Mucosa of descending colon (tissue), 3 donors: ENCODE measurements at places on chromosomes 12 and 14. TPM values are rescaled to one million over a fixed set of nuclear protein-coding genes. Genes with fewer than 3 reads are reported as not detected.

The SCFD1 gene
- 79.3 TPM for total RNA-seq

The TCTN1 gene
- total RNA-seq, result 23.7 TPM

GRCh38 chr14:62988967-62989366, 56.3 kb downstream of the KCNH5 start:
- DNase-seq, result no peak

GRCh38 chr12:1907652-1908611, 10.5 kb downstream of the CACNA2D4 start:
- DNase-seq, result no peak

GRCh38 chr14:31387091-31387490, 33.3 kb downstream of the HEATR5A start:
- DNase-seq, result no peak

- DNase-seq, result no peak
Observed at GRCh38 chr12:70317781-70318180, 48.3 kb upstream of the KCNMB4 start.

The EFS gene
- 3.3 TPM for total RNA-seq

The ADAMTS20 gene
- total RNA-seq, result not detected

The HOXC4 gene
- 2.3 TPM for total RNA-seq

DNA sequence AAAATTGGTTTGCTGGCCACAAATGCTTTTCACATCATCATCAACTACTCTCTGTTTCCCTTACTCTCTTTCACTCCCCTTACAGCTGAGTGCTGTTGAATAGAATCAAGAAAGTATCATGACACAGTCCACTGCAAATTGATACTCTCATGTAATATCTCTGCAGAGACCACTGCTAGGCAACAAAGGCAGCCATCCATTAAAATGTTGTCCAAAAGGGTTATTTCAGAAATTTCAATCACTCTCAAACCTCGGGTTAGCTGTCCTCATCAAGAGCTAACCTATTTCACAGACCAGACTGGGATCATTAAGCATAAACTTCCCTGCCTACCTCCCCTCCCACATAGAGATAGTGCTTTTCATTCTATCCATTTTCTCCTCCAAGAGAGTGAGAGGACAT, 186.7 kb downstream of the PLCZ1 start:
- no peak for DNase-seq

DNA sequence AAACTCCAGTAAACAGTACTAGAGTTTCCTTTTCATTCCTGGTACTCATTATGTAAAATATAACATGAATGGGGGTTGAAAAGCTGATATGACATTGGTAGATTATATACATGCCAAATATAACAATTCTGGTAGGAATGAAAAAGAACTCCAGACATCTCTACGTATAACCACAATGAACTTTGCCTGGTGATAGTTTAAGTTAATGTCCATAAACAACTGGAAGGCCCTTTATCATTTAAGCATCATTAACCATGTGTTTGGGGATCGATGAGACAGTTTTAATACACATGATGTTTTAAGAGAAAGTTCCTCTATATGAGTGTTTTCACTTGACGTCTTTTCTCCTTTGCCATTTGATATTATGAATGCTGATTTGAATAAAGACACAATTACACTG, 5.8 kb downstream of the PTGER2 start:
- no peak for DNase-seq

The SMIM41 gene
- total RNA-seq, result not detected

DNA sequence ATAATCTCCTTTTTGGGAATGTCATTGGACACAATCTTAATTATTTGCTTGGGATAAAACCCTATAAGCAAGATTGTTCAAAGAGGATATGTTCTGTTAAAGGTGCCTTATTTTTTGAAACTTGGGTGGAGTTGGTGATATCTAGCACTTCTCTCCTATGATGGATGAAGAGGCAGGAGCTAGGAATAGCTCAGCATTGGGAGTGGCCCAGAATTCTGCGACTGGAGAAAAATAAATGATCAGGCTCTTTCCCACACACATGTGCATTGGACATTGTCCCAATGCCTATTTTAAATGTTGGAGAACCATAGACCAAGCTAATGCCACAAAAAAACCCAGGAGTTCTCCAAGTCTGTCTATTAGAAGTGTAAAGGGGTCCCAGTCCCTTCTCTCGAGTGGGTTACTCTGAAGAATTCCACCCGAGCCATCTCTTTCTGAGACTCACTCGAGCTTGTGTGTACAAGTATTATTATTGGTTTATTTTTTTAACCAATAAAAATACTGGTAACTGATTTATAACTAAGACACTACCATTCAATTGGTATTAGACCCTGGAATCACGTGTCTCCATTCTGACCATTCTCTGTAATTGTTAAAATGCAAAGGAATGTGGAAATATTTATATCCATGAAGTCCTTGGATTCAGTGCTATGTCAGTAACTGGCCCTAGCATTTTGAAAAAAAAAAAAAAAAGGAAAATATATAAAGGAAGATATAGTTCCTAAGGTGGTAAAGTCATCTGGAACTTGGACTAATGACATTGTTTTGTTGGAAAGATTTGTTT, 437.5 kb upstream of the TMEM132C start:
- no peak for DNase-seq

DNA sequence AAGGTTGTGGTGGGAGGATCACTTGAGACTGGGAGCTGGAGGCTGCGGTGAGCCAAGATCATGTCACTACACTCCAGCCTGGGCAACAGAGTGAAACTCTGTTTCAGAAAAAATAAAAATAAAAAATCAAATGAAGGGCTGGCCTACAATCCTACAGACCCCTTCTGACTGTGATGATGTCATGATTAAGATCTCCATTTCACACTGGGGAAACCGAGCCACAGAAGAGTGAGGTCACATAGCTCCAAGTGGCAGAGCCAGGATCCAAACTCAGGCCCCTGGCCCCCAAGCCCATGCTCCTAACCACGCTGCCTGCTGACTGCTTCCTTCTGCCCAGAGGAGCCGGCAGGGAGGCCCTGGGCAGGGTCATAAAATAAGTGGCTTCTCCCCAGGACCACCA, 258.0 kb upstream of the FKBP4 start:
- DNase-seq, result no peak

GRCh38 chr14:98144964-98145363, 1127.0 kb downstream of the BCL11B start:
- no peak for DNase-seq

DNA sequence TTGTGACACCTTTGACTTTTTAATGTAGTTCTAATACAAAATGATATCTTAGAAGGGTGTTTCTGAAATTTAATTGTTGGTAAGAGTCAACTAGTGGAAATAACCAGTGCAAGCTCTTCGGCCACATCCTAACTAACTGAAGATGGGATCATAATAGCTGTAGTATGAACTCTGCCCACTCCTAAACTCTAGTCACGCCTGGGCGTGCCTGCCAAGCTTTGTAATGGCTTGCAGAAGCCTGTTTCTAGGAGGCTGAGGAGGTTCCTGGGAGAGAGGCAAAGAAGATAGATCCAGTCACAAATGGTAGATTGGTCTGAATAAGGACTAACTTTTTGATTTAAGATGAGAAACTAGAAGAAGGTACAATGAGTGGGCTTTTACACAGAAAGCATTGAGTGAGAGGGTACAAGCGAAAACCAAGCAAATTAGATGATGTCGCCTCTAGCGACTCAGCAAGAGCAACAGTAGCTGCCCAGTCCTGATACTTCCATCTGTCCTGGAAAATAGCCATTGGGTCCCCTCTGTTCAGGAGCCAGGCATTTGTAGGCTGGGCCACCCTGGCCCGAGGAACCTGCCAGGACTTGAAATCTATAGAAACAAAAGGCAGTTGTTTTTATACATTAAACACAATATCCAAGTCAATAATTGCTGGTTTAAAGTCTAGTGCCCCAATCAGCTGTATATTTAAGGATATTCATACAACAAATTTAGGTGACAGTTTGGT, 148.8 kb downstream of the SLC38A4 start:
- peak; percentile 14 for DNase-seq

DNA sequence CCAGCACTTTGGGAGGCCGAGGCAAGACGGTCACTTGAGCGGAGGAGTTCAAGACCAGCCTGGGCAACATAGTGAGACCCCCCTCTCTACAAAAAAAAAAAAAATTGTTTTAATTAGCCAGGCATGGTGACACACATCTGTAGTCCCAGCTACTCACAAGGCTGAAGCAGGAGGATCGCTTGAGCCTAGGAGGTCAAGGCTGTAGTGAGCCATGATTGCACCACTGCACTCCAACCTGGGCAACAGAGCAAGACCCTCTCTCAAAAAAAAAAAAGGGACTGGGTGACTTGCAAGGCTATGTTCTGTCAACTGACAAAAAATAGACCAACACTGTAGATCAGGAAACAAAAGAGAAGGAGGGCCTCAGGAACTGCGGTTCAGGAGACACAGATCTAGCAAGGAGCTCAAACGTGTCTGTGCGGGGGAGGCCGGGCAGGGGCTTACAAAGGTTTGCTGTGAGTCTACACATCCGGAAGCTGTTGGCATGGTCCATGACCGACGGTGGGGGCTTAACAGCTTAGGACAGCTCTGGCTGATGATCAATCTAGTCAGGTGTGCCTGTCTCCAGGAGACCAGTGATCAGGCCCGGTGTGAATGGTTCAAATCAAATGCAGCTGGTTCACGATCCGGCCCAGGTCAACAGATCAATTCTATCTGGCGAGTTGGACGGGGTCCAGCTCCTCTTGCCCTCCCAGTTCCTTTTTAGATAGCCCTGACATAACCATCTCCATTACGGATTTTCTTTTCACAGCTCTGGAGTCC, 31.7 kb upstream of the INF2 start:
- DNase-seq, result no peak

GRCh38 chr14:94964931-94965330, 192.4 kb downstream of the DICER1 start:
- no peak for DNase-seq

DNA sequence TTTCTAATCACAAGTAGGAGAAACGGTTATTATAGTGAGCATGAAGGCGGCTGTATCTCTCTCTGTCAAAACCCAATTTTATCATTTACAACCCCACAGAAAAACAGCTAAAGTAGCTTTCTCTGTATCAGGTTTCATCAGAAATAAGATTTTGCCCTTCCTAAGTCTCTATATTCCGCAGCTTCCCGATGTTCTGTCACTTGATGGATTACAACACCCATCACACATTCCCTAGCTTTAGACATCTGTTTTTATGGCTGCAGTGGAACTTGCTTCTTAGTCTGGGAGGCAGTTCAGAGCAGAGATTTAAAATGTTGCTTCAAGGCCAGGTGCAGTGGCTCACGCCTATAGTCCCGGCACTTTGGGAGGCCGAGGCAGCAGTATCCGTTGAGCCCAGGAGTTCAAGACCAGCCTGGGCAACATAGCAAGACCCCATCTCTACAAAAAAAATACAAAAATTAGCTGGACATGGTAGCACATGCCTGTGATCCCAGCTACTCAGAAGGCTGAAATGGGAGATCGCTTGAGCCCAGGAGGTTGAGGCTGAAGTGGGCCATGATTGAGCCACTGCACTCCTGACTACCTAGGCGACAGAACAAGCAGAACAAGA, 27.6 kb upstream of the FOXN3 start:
- no peak for DNase-seq

The FGF23 gene
- total RNA-seq, result not detected

The CPNE6 gene
- not detected for total RNA-seq

GRCh38 chr12:56816491-56816890, 53.4 kb downstream of the HSD17B6 start:
- no peak for DNase-seq

- DNase-seq, result peak; percentile 52
Observed at GRCh38 chr12:112121780-112122565, 3.4 kb upstream of the TRAFD1 start.

GRCh38 chr12:16021676-16022075, 110.5 kb downstream of the DERA start:
- no peak for DNase-seq

GRCh38 chr14:100434911-100435438, 111.8 kb downstream of the SLC25A47 start:
- DNase-seq, result peak; percentile 1

The BBOF1 gene
- 6.8 TPM for total RNA-seq

DNA sequence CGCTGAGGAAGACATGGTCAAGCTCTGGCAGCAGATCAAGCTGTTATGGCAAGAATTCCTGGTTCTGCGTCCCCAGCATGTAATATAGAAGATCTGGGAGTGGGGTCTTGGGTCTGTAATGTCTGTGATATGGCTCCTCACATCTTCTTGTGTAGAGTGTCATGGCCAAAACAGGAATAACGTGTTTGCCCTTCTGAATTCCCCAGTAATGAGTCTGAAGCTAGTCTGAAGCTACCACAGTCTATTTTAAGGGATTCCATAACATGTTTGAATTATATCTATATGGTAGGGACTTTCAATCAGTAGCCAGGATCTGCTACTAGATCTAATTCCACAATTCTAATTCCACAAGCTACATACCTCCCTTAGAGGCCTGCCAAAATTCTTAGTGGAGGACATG, 31.4 kb upstream of the SOX5 start:
- no peak for DNase-seq
